ENCODE measurements at places on chromosomes 6 and 20.

GRCh38 chr6:81051952-81052351 lies 700.5 kb downstream of the TENT5A start:
- no peak for DNase-seq

- DNase-seq, result no peak
These were observed 845.9 kb downstream of the EYS start for GRCh38 chr6:64861039-64861651.

GRCh38 chr6:165949324-165949723 lies 218.3 kb downstream of the TBXT start:
- DNase-seq, result no peak

DNA sequence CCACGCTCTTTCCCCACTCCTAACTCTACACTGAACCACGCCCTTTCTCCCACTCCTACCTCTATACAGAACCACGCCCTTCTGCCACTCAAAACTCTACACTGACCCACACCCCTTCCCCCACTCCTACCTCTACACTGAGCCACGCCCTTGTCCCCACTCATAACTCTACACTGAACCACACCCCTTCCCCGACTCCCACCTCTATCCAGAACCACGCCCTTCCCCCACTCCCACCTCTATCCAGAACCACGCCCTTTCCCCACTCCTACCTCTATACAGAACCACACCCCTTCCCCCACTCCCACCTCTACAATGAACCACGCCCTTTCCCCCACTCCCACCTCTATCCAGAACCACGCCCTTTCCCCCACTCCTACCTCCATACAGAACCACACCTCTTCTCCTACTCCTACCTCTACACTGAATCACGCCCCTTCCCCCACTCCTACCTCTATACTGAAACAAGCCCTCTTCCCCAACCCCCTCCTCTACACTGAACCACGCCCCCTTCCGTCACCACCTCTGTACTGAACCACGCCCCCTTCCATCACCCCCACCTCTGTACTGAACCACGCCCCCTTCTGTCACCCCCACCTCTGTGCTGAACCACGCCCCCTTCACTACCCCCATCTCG lies 10.1 kb downstream of the PXMP4 start:
- no peak for DNase-seq

DNA sequence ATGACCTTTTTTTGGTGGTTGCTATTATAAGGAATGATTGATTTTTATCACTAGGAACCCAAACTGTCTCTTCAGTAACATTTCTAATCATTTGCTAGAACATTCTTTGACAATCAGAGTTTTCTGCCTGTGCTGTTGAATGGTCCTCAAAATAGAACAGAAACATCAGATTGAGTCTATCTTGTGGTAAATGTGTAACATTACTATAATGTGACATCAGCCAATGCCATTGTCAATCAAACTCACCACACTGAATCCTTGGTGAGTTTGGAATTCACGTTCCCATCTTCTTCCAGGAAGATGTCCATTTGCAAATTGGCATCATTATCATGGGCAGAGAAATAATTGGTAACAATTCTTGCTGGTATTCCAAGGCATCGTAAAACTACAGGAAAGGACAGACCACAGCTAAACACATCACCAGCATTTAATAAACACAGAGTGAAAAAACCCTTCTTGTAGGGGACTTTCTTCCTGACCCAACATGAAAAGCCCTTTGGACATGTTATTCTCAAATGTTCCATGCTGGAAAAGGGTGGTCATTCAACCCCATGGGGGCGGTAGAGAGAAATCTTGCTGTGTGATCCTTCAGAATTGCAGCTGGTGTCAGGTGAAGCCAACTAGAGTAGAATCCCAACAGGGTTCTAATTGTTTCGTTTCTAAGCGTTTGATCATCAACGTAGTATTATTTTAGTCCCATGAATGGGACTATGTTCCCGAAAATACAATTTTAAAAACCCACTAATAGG lies 98.5 kb downstream of the F13A1 start:
- no peak for DNase-seq

- DNase-seq, result no peak
These were observed 1.0 kb downstream of the CLIC5 start for GRCh38 chr6:46014511-46015118.

DNA sequence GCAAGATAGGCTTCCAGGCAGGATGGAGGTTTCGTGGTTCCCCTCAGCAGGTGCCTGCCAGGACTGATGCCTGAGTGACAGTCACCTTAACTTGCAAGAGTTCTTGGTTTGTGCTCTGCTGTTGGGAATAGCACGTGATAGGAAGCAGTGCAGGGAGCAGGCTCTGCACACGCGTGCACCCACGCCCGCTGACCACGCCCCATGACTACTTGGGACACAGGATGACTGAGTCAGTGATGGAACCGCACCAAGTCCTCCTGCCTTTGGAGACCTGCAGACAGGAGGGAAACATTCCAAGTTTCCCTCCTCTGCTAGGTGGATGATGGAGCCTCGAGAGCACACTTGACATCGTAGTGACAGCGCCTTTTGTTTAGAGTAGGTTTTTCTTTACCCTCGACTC lies 164.2 kb downstream of the DTNBP1 start:
- DNase-seq, result no peak

DNA sequence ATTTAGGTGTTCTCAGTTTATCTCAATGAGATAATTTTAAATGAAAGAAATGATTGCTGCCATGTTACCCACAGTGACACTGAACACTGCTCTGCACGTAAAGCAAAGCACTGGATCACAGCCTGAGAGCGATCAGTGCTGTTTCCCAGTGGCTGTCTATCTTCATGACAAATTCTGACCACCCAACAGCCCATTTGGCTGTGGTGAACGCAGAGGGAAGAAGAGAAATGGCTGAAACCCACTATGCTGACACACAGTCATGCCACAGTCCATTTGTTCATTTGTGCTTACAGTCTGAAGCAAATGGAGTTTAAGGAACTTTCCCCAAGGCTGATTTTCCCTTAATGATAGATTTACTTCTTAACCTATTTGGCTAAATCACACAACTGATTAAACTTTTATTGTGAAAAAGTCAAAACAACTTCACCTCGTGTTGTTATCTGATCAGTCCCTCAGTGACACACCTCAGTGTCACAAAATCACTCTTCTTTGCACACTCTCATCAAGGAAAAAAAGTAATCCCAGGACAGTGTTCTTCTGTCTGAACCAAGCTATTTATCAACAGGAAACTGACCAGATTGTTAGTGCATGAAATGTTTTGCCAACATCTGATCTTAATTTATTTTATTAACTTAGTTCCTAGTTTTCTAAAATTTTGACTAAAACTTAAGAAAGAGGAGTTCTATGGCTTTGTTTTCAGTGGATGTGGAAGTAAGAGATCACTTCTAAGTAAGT lies 225.1 kb downstream of the TBX18 start:
- DNase-seq, result no peak

DNA sequence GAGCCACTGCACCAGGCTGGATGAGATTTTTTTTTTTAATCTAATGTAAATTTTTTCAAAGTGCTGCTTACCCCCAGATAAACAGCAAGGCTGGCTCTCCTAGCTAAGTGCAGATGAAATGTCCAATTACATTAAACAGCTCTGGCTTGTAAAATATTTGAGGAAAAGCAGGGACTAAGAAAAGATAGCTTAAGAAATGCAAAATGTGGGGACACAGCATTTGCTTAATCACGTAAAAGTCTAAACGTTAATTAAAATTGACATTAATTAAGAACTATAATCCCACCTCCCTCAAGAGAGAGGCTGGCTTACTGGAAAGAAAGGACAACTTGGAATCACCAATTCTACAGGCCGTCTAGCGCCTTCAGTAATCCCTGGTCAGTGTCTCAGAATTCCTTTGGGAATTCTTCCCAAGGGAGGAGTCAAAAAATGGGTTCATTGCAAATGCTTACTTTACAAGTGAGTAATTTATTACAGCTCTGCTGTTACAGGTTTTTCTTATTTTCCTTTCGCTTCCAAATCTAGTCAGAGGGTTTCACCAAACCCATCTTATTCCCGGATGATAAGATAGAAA lies 13.6 kb upstream of the MARCKS start:
- DNase-seq, result no peak

DNA sequence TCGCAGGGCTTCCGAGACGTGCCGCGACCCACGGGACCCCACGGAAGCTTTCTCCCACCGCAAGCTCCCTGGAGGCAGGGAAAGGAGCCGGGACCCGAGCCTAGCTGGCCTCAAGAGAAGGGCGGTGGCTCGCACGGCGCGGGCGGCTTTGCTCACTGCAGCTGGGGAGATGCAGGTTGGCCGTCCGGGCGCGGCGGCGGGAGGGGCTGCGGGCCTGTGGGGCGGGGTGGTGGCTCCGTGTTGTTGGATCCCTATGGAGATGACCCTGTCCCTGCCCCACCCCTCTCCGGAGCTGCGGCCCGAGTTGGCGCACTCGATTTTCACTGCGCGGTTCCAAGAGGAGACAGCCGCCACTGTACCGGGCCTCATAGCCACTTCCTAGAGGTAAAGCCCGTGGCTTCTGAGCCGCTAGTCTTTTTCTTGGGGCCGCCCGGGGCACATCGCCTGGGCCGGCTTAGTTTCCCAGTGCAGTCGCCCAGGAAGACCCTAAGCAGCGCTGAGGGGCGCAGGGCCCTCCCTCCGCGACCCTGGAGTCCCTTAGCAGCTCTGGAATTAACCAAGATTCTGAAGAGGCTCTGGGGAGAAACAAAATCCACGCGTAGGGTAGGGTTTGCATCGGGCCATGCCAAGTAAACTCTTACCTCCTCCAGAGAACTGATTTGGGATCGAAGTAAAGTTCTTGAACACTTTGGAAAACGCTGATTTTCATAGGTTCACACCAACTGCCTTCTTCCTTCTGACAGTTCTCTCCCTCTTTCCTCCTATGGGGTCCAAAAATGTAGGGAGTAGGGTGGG lies at the start of gene ECT2L:
TSS of gene ECT2L (plus strand) at position 279 of the 795 bp plus-strand sequence. CDS start 17,188 bp downstream, outside the sequence.
- DNase-seq, result no peak

DNA sequence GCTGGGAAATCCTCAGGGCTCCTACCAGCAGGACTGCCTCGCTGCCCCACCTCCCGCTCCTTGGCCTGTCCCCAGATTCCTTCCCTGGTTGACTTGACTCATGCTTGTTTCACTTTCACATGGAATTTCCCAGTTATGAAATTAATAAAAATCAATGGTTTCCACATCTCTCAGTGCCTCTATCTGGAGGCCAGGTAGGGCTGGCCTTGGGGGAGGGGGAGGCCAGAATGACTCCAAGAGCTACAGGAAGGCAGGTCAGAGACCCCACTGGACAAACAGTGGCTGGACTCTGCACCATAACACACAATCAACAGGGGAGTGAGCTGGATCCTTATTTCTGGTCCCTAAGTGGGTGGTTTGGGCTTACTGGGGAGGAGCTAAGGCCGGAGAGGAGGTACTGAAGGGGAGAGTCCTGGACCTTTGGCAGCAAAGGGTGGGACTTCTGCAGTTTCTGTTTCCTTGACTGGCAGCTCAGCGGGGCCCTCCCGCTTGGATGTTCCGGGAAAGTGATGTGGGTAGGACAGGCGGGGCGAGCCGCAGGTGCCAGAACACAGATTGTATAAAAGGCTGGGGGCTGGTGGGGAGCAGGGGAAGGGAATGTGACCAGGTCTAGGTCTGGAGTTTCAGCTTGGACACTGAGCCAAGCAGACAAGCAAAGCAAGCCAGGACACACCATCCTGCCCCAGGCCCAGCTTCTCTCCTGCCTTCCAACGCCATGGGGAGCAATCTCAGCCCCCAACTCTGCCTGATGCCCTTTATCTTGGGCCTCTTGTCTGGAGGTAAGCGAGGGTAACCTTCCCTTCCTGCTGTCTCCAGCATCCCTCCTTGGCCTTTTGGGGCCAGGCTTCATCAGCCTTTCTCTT lies at the start of gene CFB:
TSS of gene CFB (plus strand) at position 589 of the 863 bp plus-strand sequence. CDS start at position 716, 127 bp downstream.
- DNase-seq, result no peak
